ENCODE measurements at places on chromosomes 2 and 18.

- DNase-seq, result peak; percentile 73
Observed at GRCh38 chr2:177397481-177398289, 5.1 kb downstream of the AGPS start.

GRCh38 chr2:37683921-37684780 lies 12.7 kb upstream of the CDC42EP3 start:
- DNase-seq, result no peak

GRCh38 chr18:61414086-61414485 lies 80.9 kb downstream of the CDH20 start:
- DNase-seq, result no peak

DNA sequence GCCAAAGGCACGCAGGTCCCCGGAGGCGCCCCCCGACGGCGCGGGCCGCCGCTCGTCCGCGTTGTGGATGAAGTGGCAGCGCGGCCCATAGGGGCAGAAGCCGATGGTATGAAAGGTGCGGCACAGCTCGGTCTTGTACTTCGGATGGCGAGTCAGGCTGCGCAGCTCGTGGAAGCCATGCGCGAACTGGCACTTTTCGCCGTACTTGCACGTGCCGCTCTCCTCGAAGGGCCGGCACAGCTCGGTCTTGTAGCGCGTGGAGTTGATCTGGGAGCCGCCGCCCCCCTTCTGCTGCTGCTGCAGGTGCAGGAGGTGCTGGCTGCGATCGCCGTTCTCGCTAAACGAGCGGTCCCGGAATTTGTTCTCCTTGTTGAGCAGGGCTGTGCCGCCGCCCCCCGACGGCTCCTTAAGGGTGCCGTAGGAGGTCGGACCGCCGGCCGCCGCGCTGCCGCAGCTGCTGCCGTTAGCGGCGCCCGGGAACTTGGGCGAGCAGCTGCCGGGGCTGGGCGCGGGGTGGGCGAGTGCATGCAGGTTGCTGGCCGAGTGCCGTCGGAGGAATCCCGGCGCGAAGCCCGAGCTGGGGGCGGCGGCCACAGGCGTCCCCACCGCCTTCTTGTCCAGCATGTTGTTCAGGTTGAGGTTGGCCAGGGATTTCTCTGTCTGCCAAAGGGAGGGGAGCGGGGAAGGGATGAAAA lies 1.2 kb downstream of the ZFP36L2 start:
- no peak for DNase-seq

DNA sequence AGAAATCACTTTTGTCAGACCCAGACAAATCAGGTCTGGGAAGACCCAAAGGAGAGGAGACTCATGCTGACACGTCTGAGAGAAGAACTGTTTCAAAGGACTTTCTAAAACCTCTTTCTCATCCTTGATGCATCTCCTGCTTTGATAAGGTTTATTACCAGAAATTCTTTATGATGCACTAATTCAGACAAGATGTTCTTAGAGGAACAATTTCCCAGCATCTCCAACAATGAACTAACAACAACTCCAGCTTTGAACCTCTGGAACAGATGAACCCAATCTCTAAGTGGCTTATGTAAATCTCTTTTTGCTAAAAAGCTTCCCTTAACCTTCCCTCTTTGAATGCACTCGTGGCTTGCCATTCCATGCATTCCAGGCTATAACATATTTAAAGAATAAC lies 15.9 kb upstream of the SERPINB11 start:
- DNase-seq, result no peak

GRCh38 chr2:437756-438393 lies 150.0 kb upstream of the ALKAL2 start:
- DNase-seq, result no peak

DNA sequence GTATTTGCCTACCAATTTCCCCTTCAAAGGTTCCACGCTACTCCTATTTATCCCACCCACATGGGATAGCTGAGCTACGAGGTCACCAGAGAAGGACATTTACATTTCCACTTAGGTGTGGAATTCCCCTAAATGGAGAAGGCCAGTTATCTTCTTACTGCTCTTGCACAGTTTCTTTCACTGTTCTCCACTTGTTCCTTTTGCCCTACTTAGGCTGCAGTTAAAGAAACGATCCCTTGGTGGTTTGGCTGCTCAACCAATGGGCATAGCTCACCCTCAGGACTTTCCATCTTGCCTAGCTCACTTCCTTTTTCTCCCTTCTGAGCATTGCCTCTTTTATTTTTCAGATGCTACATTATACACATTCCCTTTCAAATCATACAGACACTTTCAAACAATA lies 11.2 kb upstream of the NABP1 start:
- DNase-seq, result no peak

DNA sequence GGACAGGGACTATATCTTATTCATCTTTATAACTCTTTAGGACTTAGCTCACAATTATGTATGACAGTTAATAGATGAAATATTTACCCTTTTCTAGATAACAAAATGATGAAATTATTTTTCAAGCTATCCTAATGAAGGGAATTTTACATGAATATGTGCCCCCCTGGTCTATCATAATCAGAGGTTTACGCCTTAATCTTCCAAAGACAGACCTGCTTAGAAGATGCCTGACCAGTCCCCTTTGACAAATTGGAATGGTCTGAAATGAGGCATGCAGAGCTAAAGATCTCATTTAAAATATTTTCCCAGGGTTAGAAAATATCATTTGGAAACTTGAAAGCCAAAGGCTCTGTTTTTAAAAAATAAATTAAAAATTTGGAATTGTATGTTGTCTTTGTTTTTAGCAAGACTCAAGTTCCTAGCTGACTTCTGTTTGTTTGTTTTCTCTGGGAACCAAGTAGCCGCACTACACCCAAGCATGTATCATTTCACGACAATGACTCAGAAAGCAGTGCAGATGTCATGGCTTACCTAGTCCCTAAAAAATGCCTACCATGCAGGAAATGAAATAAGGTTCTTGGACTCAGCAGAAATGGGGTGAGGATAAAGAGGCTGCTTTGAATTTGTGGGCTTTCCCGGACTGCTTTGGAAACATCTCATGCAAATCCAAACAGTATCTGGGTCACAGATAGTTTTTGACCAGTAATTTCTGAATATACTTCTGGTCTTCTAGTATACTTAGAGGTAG lies 162.1 kb downstream of the ZEB2 start:
- DNase-seq, result peak; percentile 99

DNA sequence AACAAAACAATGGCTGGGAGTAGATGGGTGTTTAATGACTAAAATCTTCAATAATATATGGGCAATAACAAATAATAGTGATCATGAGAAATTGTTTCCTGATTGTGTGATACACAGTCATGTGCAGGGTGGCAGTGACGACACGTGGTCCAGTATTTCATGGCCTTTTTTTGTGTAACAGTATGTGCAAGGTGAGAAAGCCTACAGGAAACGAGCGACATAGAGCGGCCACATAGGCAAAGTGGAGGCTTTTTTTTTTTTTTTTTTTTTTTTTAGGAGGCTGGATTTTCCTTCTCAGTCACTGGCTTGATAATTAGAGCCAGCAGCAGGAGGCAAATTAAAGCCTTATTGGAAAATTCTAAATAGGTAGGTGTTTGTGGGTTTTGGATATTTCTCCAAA lies 123.7 kb downstream of the MYO3B start:
- DNase-seq, result no peak

DNA sequence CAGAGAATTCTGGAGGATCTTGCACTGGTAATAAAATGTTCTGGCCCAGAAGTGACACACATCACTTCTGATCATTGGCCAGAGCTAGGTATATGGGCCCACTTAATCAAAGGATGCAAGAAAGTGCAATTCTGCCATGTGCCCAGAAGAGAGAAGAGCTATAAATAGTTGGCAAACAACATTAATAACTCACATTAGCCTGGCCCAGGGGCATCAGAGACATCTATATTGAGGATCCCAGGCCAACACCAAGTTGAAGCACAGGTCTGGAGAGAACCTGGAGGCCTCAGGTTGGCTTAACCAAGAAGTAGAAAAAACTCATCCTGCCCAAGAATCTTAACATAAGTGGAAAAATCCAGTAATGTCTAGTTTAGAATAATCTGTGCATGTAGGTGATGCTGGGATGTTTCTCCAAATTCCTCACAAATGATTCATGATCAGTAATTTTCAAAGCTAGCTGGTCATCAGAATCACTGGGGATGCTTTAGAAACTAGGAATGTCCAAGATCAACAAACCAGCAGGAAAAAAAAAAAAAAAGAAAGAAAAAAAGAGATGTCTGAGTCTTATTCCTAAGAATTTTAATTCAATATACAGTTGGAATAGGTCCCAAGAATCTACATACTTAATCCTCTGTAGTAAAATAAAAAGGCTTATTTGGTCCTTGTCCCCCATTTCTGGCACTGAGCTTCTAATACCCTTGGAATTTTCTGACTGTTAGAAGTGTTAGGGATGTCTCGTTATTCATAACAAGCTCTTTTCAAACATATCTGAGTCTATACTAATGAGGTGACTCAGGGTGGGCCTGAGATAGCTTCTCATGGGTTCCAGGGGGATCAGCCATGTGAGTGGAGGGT lies 35.0 kb upstream of the EVA1A start:
- no peak for DNase-seq

GRCh38 chr18:12750076-12750714 lies 47.4 kb downstream of the PSMG2 start:
- no peak for DNase-seq

- no peak for DNase-seq
Observed at GRCh38 chr2:139201516-139201915, 421.3 kb upstream of the NXPH2 start.

DNA sequence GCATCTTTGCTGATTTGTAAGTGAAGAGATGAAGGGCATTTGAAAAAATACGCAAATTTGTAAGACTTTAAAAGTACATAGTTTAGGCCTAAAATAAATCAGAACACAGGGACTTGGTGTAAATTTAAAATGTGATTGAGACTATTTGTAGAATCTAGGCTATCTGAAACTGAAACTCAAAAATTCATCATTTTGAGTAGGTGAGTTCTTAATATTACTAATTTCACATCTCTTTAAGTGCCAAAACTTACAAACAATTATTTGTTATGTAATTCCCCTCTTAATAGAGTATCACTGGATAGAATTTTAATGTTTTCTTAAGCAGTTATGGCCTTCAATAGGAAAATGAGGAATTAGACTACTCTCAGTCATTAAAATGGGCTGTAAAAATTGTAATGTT lies 14.0 kb upstream of the HRH4 start:
- DNase-seq, result no peak

- no peak for DNase-seq
Observed at GRCh38 chr2:238125127-238125885, 13.2 kb upstream of the KLHL30 start.

DNA sequence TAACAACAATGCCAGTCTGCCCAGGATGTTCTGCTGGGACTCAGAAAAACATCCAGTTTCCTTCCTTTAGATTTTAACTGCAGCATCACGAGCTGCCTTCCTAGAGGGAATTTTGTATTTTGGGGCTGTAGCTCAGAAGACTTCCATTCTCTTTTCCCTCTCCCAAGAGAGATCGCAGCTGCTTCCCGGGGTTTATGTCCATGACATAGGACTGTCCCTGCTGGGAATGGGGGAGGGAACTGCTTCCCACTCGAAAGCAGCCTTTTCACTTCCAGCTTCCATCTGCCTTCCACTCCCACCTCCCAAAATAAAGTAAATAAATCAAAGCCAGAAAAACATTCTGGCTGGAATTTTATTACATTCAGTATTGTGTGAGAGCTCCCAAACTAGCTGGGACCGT lies 52.4 kb downstream of the LIMS1 start:
- DNase-seq, result no peak

GRCh38 chr2:223865907-223866508 lies 28.6 kb upstream of the AP1S3 start:
- no peak for DNase-seq

- DNase-seq, result no peak
Observed at GRCh38 chr2:25125976-25126375, 42.4 kb downstream of the POMC start.

DNA sequence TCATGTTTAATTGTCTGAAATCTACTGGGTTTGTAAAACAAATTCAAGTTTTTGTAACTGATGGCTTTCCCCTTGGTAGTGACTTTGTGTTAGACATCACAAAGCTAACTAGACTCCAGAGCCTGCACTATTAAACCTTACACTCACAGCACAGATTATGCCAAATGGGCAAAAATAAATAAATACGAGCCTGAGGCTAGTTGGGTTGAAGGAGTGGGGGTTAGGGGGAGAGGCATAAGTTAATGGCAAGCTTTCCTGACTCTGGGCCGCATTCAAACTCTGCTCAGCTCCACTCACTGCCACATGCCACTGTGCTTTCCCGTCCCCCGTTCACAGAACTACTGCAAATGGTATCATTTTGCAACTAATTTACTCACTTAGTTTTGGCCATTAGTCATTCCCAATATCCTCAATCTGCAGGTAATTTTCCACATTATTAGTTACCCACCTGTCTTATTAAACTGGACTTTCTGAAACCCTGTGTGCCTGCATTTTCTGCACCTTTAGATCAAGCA lies 1079.9 kb upstream of the PIK3C3 start:
- DNase-seq, result no peak
